Astrocyte (in vitro differentiated cells and primary cell): ENCODE measurements at places on chromosomes 3 and 15.

DNA sequence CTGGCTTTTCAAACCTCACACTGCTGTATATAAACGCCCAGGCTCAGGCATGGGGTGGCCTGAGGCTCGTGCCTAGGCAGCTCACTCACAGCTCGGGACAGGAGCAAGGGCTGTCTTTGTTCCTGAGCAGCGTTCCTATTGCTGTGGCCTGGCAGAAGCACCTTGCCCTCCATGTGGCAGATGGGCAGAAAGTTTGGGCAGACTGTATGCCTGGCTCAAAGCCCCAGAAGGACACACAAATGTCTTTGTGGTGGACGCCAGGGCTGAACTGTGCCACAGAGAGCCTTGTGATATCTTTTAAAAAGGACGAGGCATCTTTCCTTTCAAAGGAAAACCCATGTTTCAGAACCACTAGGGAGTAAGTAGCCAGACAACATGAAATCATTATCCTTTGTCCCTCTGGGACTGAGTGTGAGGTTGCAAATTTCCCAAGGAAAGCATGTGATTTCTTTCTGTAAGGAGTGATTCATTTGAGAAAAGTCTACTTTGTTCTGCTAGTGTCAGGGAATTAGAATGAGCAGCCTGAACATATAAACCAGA lies 29.3 kb upstream of the UBE2E1 start:
- peak; percentile 72 for DNase-seq

GRCh38 chr15:25772500-25772899 lies 90.6 kb downstream of the ATP10A start:
- peak; percentile 12 for DNase-seq

- no peak for DNase-seq
Measured at GRCh38 chr15:52334491-52335160, 39.0 kb upstream of the MYO5C start.

DNA sequence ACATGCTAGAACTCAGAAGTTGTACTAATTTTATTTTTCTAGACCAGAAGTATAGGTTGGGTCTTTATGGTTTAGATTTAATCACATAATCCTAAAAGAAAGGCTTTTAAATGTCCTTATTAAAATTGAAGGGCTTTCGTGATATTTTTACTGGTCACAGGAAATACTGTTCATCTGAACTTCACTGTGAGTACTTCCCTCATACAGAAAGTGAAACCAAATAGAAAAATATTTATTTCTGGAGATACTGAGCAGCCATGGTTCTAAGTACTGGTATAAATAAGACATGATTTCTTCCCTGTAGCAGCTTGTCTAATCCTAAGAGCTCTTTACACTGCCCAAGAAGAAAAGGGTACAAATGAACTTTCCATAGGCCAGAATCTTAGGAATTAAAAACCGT lies 2.0 kb downstream of the SNRK start:
- peak; percentile 7 for DNase-seq

GRCh38 chr15:31335989-31336592 lies 9.5 kb downstream of the KLF13 start:
- DNase-seq: no peak

DNA sequence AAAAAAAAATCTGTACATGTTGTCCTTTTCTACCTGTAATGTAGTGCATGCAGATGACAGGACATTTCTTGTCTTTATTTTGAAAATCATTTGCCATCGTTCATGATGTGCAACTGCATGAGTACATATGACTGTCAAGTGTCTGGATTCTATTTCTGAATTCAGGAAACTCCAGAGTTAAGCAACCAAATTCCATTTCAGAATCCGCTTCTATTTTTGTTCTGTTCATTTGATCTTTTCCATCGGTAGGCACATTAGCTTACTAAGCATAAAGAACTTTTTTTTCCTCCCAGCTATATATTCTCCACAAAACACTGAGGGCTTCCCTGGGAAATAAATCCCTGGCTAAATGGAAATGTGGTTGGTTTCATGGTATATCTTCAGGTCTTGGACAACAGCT lies 365.6 kb downstream of the PTPRG start:
- DNase-seq: peak; percentile 35

GRCh38 chr3:22858486-22858885 lies 344.6 kb upstream of the UBE2E2 start:
- no peak for DNase-seq

GRCh38 chr15:87167706-87168105 lies 1088.0 kb downstream of the AGBL1 start:
- DNase-seq: no peak

DNA sequence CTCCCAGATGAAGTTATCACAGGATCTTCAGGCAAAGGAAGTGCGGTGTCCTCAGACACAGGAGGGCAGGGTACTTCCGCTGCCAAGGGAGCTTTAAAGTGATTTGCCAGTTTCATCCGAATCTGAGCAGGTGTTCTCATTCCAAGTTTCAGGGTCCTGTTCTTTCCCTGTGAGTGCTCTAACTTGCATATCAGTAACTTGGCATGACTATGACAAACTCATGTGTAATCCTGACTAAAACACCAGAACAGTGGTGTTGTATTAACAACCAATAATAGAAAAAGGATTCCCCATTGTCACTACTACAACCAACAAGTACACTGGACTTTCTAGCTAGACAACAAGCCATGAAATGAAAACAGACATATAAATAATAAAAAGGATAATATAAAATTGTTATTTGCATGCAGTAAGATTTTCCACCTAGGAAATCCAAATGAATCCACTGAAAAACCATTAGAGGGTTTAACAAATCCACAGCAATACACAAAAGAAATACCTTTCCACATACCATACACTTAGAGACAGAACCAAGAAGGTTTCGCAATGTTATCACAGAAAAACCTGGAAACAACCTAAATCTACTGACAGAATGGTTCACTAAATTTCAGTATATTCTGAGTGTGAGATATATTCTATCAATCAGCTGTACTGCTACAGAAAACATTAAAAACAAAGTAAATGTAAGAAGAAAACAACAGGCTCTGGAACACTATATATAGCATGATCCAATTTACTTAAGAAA lies 40.9 kb upstream of the RPL35A start:
- DNase-seq: no peak

- no peak for DNase-seq
Measured at GRCh38 chr15:29611057-29611456, 211.2 kb downstream of the TJP1 start.

DNA sequence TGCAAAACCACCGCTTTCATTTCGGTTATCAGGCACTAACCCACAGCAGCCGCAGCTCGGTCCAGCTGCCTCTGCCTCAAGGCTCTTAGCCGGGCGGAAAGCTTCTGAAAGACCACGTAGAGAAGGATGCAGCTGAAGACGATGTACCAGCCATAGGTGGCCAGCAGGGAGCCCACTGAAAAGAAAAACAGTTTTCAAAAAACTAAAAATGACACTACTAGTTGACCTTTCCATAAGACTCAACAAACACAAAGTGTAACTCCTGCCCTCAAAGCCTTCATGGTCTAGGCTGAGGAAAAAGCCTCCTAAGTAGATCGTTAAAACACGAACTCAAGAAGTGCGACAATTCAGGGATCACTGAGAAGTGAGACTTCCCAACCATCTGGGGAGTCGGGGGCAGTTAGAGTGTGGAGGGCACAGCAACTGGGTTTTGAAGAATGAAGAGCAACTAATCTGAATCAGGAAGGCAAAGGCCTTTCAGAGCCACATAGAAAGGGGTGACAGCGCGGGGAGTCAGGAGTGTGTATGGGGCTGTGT lies 716 bp downstream of the SELENOS start:
- DNase-seq: peak; percentile 34

GRCh38 chr15:44286814-44287452 lies 1.6 kb upstream of the GOLM2 start:
- DNase-seq: no peak

DNA sequence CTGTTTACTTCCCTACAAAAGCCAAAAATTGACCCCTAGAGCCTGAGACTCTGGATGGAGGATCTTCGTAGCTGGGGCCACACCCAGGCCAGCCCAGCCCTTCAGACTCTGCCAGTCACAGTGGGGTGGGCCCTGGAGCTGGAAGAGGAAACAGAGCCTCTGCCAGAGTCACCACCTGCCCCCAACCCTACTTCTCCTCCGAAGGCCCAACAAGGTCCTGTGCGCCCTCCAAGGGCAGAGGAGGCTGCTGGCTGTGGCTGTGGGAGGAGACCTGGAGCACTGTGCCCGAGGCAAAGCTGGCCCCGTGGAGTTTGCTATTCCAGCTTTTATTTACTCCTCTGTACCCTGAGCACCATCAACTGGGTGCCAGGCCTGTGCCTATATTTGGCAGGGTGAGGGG lies 19.0 kb downstream of the CISH start:
- DNase-seq: no peak

- DNase-seq: peak; percentile 72
Measured at GRCh38 chr3:63960048-63960711, 48.0 kb upstream of the SCAANT1 start.

GRCh38 chr3:158562674-158563073 lies 8.3 kb upstream of the MLF1 start:
- DNase-seq: no peak

DNA sequence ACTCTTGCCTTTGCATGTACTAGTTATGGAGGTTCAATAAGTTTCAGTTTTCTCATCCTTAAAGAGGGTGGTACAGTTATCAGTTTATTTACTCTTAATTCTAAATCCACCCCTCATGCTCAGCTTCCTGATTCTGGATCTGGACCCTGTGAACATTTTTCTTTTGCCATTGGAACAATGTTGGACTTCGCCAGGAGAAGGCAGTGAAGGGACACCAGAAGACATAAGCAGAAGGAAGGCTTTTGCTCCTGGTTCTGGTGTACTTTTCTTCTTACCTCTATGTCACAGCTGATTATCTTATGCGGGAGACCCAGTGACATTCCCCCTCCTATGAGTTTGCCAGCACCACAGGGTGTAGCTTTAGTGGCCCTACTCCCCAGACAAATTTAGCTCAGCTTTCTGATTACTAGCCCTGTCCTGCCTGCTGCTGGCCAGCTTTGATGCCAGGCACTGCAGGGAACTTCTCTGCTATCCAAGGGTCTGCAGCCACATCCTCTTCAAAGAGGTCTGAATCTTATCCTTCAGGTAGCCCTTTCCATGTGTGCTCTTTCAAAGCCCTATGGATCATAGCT lies 466.3 kb upstream of the EPHA3 start:
- no peak for DNase-seq

GRCh38 chr3:80785475-80785874 lies 976.0 kb downstream of the GBE1 start:
- DNase-seq: no peak

DNA sequence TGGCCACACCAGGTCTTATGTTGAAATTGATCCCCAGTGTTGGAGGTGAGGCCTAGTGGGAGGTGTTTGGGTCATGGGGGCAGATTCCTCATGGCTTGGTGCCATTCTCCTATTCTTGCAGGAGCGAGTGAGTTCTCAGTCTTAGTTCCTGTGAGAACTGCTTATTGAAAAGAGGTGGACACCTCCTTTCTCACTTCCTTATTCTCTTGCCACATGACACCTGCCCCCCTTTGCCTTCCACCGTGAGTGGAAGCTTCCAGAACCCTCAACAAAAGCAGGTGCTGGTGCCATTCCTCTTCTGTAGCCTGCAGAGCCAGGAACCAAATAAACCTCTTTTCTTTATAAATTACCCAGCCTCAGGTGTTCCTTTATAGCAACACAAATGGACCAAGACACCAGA lies 318.1 kb upstream of the MCTP2 start:
- no peak for DNase-seq

GRCh38 chr3:176807938-176808337 lies 389.3 kb downstream of the TBL1XR1 start:
- no peak for DNase-seq

GRCh38 chr3:194327218-194328052 lies 23.7 kb downstream of the CPN2 start:
- DNase-seq: peak; percentile 51

- no peak for DNase-seq
Measured at GRCh38 chr3:906739-907138, 186.1 kb upstream of the CNTN6 start.

- DNase-seq: no peak
Measured at GRCh38 chr3:147757866-147758265, 348.7 kb downstream of the ZIC1 start.

- DNase-seq: peak; percentile 91
Measured at GRCh38 chr15:34837246-34838016, 42.1 kb upstream of the ACTC1 start.

DNA sequence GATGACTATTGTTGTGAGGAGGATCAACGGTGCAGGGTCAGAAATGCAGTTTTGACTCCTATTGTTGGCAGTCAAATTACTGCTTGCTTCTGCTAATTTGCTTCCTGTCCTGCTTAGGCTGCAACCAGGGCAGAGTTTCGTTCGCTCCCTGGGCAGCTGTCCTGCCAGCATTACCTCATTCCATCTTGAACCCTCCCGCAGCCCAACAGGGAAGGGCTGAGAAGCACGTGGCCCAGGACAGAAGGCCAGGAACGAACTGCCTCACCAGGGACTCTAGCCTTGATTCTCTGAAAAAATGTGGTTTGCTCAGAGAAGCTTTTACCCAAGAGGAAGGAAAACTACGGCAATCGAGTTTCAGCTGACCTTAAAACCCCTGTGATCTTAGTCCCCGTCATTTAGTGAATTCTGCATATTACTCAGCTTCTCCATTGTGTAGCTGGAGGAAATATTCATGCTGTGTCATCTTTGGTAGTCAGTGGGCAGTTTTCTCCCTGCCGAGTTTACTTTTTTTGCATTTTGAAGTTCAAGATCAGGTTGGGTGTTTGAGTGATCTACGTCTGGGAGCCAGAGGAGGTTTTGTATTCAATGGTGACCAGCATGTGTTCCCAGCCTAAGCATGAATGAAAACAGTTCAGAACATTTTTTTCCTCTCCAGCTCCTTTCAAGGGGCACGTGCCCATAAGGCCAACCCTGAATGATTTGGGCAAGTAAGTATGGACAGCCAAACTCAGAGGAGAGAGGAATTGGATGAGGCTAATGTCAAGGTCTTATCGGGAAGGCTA lies 23.0 kb downstream of the TLNRD1 start:
- peak; percentile 61 for DNase-seq

DNA sequence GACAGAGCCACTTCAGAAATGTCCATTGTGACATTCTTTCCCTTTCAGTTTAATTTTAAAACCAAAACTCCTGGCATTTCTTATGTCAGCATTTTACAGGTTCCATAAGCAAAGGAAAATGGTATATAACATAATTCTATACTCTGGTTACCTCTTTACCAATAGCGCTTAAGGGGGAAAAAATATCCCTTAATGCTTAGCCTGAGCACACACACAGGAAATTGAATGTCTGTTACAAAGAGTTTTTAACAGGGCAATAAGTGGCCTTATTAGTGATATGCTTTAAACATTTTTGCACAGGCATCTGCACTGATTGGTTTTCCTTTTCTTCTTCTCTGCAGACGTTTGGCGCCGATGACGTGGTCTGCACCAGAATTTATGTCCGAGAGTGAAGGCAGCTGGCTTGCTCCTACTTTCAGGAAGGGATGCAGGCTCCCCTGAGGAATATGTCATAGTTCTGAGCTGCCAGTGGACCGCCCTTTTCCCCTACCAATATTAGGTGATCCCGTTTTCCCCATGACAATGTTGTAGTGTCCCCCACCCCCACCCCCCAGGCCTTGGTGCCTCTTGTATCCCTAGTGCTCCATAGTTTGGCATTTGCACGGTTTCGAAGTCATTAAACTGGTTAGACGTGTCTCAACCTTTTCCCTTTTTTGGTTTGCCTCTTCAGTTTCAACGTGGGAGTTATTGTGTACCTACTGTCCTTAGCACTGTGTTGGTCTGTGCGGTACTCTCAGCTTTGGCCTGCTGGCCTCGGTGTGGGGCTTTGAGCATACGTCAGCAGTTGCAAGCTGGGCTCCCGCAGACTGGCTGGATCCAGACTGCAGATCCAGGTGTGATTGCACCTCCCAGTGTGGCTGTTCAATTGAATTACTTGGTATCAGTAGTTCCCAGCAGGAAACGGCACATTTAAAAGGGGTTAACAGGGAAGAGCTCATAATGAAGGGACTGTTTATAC lies 7.7 kb downstream of the CRABP1 start:
- no peak for DNase-seq

GRCh38 chr3:10508619-10509260 lies 3.4 kb upstream of the ATP2B2 start:
- no peak for DNase-seq
